Mesenchymal stem cell (in vitro differentiated cells and primary cell): ENCODE measurements at places on chromosomes 5 and 9.
A peak's percentile ranks its signal among the peaks of the same experiment; 100 is the strongest.

DNA sequence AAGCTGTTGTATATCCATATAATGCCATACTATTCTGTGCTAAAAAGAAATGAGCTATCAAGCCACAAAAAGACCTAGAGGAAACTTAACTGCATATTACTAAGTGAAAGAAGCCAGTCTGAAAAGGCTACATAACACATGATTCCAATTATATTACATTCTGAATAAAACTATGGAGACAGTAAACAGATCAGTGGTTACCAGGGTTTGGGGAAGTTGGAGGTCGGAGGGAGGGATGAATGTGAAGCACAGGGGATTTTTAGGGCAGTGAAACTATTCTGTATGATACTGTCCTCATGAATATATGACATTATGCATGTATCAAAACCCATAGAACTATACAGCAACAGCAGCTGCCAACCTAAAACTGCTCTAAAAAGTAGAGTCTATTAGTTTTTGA, 5.6 kb upstream of the RFK start:
- DNase-seq, result no peak

DNA sequence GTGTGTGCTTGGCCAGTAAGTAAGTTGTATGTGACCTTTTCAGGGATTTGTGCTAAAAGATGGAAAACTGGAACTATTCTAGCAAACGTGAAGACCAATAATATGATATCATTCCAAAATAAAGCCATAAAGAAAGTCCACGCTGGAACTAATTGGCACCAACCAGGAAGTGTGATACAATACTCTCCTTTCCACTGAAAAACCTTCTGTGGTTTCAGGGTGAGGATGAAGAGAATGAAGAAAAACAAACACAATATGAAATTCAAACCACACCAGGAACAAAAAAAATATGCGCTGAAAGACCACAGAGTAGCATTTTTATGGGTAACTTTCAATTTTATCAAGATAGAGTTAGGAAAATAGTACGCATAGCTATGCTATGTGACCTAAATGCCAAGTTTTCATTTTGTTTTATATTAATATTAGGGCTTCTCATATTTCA, 105.8 kb downstream of the EFNA5 start:
- DNase-seq, result no peak

DNA sequence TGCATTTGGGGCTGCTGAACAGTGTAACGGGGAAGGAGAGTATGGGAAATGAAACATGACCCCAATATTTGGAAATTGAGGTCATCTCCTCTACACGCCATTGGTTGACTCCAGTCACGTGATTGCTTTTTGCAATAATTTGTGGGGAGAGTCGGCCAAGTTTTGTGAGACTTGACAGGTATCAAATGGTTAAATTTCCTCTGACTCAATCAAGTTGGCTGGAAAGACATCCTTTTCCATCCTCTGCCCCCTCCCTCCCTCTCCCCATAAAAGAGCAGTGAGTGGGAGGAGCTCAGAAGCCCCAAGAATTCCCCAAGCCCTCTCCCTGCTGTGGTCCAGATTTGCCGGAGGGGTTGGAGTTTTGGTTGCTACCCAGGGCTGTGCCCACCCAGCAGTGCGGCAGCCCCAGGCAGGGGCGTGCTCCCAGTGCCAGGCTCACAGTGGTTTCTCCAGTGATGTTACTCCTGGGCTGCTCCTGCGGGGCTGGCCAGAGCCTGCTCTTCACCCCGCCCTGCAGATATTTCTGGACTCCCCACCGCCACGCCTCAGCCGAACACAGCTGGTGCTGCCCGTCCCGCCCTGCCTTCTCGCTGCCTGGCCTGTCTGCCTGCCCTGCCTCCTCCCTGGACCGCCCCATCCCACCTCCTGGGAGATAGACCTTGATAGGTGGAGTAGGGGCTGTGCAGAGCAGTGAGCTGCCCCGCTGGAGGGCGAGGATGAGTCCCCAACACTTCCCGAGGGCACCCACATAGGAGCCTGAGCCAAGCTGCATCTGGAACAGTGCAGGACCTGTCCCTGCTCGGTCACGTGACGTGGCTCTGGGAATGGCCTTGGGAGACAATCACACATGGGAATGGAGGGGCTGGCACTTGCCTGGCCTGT, 3.4 kb downstream of the COL5A1 start:
- DNase-seq, result peak; percentile 95

DNA sequence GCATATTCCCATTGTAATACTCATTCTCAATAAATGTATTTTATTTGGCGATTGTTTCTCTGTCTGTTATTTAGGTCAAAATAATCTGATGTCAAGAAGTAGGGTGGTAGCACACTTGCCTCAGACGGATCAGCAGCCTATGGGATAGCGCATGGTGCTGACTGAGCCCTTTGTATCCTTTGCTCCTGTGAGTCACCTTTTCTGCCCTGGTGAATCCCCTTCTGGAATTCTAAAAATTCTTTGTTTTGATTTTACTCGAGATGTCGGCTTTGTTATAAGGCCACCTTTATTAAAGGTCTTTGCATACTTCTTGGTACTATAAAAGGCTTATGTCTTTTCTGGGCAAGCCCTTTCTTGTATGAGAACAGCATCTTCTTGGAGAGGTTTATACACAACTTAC, 1187.8 kb downstream of the CDH9 start:
- DNase-seq, result no peak

DNA sequence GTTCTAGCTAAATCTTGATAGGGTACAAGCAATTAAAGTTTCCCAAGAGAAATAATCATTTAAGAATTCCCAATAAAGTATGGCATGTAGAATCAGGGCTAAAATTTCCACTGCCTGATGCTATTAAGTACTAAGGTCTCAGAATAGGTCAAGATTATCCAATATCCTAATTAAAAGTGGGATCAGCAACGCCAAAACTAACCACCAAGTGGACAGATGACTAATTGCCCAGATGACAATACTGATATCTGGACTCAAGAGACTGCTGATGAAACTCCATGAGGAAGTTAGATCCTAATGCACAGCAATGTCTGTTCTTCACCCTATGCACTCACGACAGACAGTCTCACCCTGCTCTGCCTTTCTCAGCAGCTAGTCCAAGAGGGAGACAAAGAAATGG, 14.3 kb downstream of the DEPDC1B start:
- DNase-seq, result peak; percentile 43

DNA sequence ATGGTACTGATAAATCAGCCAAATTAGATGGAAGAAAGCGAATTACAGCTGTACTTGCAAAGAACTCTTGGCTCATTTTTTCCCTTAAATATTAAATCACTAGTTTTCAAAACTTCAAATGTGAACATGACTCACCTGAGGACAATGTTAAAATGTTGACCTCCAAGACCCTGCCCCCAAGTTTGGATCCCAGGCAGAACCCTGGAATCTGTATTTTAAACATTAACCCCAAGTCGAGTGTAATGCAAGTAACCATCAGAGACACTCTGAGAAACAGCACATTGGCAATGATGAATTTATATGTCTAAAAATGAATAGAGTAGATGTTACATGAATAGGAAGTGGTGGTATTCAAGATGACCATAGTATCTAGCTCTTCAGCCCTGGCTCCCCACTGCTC, 2.3 kb upstream of the CD274 start:
- no peak for DNase-seq
